ENCODE measurements at places on chromosomes 1 and 21.
A peak's percentile ranks its signal among the peaks of the same experiment; 100 is the strongest.

GRCh38 chr1:235835226-235835625 is 31.5 kb downstream of the LYST start:
- no peak for DNase-seq

DNA sequence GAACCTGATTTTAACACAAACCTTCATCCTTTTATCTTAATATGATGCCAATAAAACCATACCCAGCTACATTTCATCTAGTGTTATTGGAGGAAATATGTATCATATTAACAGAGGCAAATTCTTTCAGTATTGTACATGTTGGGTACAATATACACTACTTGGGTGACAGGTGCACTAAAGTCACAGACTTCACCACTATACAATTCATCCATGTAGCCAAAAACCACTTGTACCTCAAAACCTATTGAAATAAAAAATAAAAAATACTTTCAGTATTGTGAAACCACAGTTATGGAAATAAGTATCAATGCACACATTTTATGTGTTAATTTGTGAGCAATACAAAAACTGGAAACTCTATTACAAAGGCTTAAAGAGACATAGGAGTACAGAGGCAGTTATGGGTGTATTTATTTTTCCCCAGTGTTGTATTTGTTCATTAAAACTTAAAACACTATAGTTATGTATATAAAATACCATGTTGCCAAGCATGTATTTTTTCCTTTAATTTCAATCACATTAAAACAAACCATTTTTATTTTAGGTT is 25.1 kb upstream of the GPR88 start:
- DNase-seq = no peak

GRCh38 chr21:44996983-44997936 is 57.4 kb downstream of the SLX9 start:
- DNase-seq = no peak

DNA sequence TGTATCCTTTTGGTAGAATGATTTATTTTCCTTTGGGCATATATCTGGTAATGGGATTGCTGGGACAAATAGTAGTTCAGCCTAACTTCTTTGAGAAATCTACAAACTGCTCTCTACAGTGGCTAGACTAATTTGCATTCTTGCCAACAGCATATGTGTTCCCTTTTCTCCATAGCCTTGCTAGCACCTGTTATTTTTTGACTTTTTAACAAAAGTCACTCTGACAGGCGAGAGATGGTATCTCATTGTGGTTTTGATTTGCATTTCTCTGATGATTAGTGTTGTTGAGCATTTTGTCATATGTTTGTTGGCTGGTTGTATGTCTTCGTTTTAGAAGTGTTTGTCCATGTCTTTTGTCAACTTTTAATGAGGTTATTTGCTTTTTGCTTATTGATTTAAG is 99.8 kb downstream of the UCK2 start:
- DNase-seq = no peak

GRCh38 chr1:94025383-94026340 is 95.3 kb downstream of the ABCA4 start:
- DNase-seq = peak; percentile 54

DNA sequence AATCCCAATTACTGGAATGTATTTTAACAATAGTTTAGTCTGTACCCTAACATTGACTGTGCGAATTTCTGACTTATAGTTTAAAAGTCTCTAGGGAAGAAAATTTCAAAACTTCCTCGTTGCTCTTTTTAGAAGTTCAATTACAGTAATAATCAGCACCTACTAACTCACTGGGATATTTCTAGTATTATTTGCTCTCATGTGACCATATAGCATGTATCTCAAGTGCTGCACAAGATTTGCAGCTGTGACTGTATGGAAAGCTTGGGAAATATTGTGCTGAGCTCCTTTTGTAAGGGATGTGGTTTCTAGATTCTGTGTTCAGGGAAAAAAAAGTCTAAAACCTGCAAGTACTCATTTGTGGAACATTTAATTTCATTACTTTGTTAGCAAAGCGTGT is 153.1 kb downstream of the ST6GALNAC3 start:
- no peak for DNase-seq

DNA sequence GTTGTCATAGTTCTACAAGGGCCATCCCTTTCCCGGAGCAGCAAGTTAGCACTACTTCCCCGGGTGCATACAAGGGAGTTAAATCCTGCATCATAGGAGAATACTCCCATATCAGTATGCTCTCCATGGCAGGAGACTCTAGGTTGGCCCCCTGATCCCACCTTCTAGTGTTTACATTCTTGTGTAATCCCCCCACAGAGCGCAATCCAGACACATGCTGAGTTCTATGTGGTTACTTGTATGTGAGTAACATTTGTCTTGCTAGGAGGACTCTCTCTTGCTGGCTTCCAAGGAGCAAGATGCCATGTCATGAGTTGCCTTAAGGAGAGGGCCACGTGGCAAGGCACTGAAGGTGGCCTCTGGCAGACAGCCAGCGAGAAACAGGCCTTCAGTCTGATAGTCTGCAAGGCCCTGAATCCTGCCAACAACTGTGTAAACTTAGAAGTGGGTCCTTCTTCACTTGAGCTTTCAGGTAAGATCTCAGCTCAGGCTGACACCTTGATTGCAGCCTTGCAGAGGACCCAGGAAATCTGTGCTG is 155.3 kb downstream of the CDC7 start:
- DNase-seq = no peak

- DNase-seq = no peak
Observed at GRCh38 chr1:89322402-89322801, 41.5 kb upstream of the GBP6 start.

DNA sequence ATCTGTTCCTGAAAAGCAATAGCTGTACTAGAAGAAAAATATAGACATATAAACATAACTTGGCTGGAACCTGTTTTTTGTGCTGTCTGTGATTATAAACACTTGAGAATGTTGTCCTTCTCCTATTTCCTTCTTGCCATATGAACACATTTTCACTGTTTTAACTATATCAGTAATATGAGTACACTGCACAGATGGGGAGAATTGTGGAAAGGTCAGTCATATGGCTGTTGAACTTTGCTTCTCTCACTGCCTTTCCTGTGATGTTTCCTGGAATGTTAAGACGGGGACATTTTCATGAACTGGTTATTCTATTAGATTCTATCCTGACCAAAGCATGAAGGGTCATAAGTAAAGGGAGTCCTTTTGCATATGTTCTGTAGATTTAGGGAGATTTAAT is 24.9 kb downstream of the HMCN1 start:
- no peak for DNase-seq

GRCh38 chr1:16172964-16173446 is 17.1 kb upstream of the EPHA2 start:
- peak; percentile 88 for DNase-seq

DNA sequence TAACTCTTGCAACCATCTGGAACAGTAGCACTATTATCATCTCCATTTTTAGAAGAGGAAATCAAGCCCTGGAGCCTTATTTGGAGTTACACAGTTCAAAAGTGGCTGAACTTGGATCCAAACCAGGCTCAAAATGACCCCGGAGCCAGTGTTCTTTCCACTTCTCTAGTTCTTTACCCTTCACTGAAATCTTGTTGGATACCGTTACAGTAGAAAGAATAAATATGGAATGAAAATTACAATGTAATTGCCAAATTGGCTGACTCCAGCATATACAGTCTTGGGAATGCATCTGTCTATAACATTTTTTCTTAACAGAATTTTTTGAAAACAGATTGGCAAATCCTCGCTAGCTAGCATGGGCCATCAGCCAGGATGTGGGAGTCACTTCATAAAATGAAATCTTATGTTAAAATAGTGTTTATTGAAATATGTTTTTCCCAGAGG is 261.4 kb downstream of the CTH start:
- no peak for DNase-seq

- DNase-seq = no peak
Observed at GRCh38 chr1:229913489-229913888, 153.5 kb upstream of the GALNT2 start.

- DNase-seq = no peak
Observed at GRCh38 chr1:6171548-6172124, 8.5 kb downstream of the CHD5 start.

- no peak for DNase-seq
Observed at GRCh38 chr1:88063605-88064004, 620.5 kb upstream of the PKN2 start.

GRCh38 chr1:220409771-220410595 is 118.0 kb upstream of the MARK1 start:
- DNase-seq = no peak

DNA sequence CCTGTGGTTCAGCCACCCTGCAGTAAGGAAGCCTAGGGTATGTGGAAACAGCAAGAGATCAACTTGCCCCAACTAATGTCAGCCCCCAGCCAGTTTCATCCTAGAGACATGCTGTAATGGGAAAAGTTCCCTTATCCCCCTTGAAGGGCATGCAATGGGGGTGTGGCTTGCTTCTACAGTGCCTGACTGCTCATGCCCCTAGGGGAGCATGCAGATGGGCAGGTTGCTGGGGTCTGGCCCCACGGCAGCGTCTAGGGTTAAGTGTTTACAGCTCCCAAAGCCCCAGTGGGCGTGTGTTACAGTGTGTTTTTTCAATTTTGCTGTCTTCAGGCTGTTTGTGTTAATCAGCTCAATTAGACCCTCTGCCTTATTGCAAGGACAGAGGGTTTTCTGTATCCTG is 1105.9 kb downstream of the AMY1C start:
- no peak for DNase-seq

GRCh38 chr1:211938561-211938997 is 96.8 kb downstream of the INTS7 start:
- DNase-seq = no peak

- no peak for DNase-seq
Observed at GRCh38 chr1:234281826-234282489, 91.3 kb upstream of the COA6 start.

DNA sequence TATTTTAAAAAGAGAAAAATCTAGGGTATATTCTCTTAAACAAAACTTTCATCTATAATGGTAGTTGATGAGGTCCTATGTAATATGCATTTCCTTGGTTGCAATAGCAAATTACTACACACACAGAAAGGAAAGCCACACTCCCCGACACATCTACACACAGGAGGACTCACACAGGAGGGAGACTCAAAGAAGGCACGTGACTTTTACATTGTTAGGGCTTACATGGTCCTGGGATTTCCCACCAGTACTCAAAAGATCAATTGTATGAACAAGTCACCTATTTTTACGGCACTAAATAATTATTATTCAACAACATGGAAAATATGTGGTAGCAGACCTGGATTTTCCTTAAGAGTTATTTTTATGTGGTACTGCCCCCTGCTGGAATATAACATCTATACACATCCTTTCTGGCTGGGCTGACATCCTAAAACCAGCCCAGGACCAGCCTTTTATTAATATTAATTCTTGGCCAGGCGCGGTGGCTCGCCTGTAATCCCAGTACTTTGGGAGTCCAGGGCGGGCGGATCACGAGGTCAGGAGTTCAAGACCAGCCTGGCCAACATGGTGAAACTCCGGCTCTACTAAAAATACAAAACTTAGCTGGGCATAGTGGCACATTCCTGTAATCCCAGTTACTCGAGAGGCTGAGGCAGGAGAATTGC is 33.9 kb upstream of the LGALS8 start:
- no peak for DNase-seq

GRCh38 chr1:226634166-226634588 is 85.6 kb downstream of the STUM start:
- no peak for DNase-seq

DNA sequence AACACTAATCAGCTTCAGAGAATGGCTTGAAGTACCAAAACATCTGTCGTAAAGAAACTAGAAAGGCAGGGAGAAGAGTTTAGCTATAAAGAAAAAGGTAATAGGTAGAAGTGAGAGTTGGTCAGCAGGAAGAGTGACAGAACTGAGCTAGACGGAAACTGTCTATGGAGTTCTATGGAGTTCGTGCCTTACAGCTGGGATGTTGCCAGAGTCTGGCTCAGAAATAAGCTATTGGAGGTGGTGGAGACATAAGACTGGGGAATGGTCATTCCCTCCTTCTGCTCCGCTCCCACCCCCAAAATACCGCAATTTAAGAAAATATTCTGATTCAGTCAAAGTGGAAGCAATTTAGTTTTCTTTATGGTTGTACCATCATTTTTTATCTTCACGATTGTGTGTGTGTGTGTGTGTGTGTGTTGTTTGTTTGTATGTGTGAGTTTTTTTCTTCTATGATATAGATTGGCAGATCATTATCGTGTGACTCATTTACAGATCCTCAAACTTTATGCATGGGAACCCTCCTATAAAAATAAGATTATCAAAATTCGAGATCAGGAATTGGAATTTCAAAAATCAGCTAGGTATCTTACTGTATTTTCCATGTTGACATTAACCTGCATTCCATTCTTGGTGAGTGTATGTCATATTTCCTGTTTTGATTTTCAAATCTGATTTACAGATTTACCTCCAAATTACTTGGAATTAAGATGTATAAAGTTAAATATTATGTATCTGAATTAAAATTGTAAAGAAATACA is 79.0 kb downstream of the HSPA13 start:
- DNase-seq = peak; percentile 40

DNA sequence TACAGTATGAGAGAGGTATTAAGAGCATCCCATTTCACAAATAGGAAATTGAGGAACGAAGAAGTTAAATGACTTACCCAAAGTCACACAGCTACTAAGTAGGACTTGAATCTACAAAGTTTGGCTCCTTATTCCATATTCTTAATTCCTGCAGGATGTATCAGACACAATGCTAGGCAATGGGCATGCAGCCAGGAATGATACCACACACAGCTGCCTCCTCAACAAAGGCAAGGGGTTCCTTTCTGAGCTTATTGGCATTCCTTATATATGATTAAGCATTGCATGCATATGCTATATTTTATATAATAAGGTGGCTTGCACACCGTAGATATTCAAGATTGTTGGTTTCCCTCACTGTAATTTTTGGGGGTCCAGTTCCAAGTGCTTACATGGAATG is 34.2 kb upstream of the JUN start:
- peak; percentile 88 for DNase-seq

DNA sequence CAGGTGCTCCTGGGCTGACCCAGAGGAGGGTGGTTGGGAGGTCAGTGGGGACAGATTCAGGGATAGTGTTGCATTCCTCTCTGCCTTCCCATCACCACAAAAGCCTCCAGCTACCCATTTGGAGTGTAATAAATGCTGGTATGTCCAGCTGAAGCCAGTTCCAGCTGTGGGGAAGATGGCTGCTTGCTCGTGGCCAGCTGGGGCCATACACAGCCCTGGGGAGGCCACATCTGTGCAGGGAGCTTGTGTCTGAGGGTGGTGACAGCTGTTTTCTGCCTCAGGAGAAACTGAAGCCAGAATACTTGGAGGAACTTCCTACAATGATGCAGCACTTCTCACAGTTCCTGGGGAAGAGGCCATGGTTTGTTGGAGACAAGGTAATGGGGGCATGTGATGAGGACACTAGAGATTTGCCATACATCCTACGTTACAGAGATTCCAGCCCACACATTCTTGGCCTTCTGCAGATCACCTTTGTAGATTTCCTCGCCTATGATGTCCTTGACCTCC is 2.7 kb downstream of the GSTM4 start:
- DNase-seq = no peak

- DNase-seq = no peak
Observed at GRCh38 chr1:17120962-17121837, 1.9 kb upstream of the PADI2 start.

DNA sequence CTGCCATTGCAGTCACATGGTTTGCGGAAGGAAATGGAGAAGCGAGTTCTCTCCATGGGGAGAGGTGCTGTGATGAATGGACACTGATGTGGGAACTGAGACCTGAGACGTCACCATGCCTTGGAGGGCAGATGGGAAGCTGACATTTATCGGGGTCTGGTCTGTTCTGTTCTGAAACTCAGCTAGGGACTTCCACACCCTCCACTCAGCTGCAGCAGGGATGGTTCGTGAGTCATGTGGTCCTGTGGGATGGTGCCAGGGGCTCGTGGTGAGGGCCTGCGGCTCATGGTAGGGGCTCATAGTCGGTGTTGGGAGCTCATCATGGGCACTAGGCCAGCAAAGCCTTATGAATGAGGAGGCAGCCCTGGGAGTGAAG is 6.1 kb downstream of the GPR137B start:
- DNase-seq = no peak

GRCh38 chr1:115977499-115978258 is 1.4 kb downstream of the SLC22A15 start:
- peak; percentile 82 for DNase-seq

All from PC-9 (cell line).